ENCODE measurements at places on chromosomes 11 and 22.

GRCh38 chr11:59894616-59895015, 16.0 kb downstream of the OOSP3 start:
- DNase-seq: no peak

- peak; percentile 41 for DNase-seq
These were observed at the start of gene ARCN1 for GRCh38 chr11:118572061-118572980. ARCN1 (plus strand) TSS chr11:118572409; CDS start chr11:118572548, 139 bp downstream.

- no peak for DNase-seq
These were observed 335.3 kb downstream of the FAM181B start for GRCh38 chr11:82398300-82398815.

GRCh38 chr11:134921938-134922337, 509.9 kb upstream of the B3GAT1 start:
- DNase-seq: no peak

DNA sequence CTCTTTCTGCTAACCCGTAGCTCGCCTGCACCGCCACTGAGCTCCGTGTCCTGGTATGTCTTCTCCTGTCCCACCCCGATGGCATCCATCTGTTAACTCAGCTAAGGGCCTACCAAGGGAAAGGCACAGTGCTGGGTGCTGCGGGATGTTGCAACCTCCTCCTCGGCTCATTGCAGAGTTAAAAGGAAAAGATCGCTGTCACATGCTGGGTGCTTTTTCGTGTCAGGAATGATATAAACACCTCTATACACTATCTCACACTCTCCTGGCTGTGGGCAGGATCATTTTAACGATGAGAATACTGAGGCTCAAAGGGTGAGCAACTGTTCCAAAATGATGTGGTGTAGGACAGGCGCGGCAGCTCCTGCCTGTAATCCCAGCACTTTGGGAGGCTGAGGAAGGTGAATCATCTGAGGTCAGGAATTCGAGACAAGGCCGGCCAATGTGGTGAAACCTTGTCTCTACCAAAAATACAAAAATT, 10.1 kb downstream of the TXN2 start:
- no peak for DNase-seq

GRCh38 chr11:34278693-34279297, 79.0 kb downstream of the ABTB2 start:
- DNase-seq: no peak

GRCh38 chr22:35528927-35529326, 11.7 kb upstream of the RASD2 start:
- no peak for DNase-seq

DNA sequence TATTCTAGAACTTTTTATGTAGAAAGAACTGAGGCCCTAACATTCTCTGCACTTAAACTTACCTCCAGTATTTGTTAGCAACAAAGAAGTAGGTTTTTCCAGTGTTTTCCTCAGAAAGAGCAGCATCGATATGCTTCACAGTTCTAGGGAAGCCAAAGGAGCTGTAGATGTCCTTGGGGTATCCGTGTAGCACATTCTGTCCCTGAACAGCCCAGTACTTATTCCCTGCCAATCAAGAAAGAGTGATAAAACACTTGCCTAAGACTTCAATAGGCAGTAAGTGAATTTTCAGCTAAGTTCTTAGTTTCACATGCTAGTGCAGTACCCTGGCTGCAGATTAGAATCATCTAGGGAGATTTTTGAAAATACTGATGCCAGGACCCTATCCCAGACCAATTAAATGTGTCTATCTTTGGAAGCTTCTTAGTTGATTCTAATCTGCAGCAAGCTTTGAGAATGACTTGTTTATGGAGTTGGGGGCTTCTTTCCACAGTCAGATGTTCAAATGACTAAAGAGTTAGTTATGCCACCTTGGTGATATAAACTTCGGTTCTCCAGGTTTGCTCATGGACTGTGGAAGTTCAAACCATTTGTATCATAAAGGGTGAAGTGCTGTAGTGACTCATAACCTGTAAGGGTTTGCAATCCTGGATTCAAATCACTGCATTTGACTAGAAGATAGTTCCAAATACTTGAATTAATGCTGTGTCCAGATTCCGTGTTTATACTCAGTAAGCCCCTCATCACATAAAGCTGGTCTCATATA, 6.5 kb downstream of the MMP1 start:
- no peak for DNase-seq

DNA sequence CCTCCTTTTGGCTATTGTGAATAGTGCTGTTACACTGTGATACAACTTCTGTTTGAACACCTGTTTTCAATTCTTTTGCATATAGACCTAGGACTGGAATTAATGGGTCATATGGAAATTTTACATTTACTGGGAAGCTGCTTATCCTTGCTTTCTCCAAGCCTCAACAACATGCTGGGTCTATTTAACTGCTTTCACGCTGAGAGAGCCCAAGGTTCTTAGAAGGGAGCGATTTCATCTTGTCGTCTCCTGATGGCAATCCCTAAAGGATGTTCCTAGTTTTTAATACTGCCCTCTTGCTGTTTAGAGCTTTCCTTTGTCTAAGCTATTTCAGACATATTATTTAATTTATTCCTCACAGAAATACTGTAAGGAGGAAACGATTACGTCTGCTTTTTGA, 15.5 kb downstream of the IRAG1 start:
- DNase-seq: no peak

GRCh38 chr22:42151924-42152635, 21.5 kb upstream of the CYP2D6 start:
- no peak for DNase-seq

- DNase-seq: no peak
These were observed 32.0 kb downstream of the SLC1A2 start for GRCh38 chr11:35387111-35387982.

DNA sequence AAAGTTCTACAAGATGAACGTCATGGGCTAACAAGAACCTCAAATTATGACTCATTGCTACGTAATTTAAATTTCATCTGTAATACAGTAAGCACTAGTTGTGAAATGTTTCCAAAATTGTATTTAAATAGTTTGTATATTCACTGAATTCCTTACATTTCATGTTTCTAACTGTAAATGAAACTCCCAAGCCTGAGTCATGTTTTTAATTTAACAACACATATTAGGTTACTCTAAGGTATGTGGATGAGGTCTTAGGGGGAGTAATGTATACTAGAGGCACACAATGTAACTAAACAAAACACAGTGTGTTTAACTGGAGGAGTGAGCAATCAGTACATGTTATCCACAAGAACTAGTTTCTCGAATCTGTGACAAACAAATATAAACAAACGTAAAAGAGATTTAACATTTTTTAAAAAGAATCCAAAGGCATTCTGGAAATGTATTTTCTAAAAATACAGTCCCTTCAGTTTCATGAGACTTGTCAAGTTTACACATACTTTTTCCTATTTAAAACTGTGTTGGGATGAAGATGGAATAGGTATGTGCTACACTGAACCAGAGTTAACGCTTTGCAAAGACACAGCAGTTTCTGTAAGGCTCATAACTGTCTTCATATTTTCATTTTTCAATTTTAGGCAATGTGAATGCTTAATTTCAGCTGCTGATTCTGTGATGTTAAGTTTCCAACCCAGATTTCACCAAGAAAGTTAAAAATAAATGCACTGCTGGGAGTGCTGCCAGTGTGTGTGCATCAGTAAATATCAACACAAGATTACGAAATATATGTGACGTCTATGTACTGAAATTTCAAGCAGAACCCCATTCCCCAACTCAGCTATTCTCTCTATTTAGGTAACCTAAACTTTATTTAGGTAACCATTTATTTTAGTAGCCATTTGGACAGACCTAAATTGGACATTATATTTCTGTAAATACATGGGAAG, 52.6 kb downstream of the PITPNB start:
- DNase-seq: no peak

- DNase-seq: no peak
These were observed 121.5 kb downstream of the FAM76B start for GRCh38 chr11:95668131-95668530.

- no peak for DNase-seq
These were observed 92.2 kb upstream of the TOP3B start for GRCh38 chr22:22074634-22075381.

DNA sequence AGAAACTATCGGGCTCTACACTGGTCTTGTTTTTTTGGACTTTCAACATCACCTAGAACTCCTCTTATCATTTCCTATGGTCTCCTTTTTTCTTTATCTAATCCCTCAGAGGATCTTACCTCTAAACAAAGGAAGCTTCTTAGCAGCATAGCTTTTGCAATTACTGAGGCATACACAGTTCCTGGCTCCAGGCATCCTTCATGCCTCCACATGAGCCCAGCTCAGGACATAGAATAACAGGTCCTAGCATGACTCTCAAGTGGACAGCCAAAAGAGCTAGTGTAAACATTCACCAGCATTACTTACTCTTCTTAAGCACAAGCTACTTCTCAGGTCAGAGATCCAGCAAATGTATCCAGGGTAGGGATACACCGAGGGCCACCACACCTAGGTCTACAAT, 17.1 kb downstream of the CFAP300 start:
- DNase-seq: no peak

DNA sequence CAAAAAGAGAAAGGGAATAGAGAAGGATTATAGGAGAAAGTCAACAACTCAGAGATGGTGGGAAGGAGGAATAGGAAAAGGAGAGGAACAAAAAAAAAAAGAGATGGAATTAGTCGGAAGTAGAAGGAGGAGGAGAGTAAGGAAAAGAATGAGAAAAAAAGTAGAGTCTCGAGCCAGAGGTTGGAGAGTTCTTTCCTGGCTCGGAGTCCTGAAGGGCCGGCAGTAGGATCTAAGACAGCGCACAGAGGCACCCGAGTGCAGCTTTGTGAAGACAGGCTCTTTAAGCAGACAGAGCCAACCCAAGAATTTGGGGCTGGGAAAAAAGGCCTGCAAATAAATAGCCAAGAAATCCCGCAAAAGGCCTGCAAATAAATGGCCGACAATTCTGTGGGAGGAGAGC, 170.4 kb upstream of the CCDC90B start:
- no peak for DNase-seq

DNA sequence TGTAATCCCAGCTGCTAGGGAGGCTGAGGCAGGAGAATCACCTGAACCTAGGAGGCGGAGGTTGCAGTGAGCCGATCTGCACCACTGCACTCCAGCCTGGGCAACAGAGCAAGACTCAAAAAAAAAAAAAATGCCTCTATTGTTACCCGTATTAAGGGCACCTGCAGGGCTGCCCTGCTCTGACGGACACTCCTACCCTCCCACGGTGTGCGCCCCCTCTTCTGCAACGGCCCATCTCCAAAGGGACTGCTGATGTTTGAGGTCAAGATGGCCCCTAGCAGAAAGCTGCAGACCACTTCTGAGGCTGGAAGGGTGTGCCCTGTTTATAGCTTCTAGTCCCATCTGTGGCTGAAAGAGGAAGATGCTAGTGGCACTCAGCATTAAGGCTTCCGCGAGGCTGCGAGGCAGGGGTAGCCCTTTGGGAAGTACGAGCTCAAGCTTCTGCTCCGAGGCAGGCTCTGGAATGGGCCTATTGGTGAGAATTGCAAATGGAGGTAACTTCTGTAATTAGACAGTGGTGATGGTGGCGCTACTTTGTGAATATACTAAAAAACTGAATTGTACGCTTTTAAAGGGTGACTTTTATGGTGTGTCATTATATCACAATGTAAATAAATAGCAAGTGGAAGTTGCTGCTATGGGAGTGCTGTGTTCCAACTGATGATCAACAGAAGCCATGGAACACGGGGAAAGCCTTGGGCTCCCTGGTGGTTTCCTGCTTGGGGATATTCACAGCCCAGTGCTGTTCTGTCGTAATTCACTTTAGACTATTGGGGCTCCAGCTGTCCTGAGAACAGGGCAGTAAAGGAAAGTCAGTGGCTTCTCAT, 24.3 kb downstream of the ARFGAP2 start:
- DNase-seq: no peak

DNA sequence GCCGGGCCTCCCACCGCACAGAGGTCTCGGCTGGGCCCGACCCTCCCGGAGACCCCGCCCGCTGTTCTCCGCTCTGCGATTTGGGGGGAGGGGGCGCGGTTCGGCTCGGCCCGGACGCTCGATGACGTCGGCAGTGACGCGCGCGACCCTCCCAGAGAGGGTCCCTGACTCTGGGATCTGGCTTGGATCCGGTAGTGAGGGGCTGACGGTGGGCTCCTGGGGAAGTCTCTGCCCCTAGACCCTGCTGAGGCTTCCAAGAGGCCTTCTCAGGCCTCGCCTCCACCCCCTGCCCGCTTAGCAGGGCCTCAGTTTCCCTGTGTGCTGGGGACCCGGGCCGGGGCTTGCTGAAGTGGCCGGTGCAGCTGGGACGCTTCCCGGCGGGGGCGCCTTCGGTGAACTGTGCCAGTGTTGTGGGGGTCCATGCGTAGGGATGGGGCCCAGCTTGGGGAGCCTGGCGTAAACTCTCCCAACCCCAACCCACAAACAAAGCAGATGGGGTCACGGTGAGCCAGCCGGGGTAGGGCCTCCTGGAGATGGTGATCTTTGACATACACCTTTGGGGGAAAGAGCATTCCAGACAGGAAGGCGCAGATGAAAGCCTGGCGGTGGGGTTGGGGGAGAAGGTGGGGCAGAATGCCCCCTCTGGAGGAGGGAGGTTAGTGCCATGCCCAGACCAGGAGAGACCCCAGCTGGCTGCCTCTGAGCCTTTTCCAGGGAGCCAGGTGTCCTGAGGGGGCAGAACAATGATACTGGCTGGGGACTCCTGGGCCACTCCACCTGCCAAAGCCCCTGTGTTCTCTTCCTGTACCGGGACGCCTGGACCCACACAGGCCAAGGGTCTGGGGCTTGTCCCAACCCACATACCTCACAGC, 1.0 kb downstream of the B4GALNT4 start:
- no peak for DNase-seq

DNA sequence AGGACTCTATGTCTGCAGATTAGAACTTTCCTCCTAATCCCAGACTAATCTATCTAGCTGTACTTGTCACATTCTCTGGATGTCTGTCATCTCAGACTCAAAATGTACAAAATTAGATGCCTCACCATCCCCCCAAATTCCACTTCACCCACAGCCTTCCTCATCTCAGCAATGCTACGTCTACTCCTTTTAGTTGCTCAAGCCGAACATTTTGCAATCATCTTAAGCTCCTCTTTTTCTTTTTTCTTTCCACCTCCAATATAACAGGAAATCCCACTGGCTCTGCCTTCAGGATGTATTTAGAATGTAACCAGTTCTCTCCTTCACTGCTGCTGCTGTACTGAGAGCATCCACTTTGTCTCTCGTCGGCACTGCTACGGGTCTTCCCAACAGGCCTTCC, 1091.8 kb downstream of the TBC1D22A start:
- no peak for DNase-seq

GRCh38 chr11:76837696-76838677, 22.7 kb upstream of the ACER3 start:
- no peak for DNase-seq

- DNase-seq: no peak
These were observed 106.0 kb upstream of the TIMP3 start for GRCh38 chr22:32695451-32695891.

GRCh38 chr11:122365610-122366360, 249.8 kb upstream of the BLID start:
- no peak for DNase-seq

DNA sequence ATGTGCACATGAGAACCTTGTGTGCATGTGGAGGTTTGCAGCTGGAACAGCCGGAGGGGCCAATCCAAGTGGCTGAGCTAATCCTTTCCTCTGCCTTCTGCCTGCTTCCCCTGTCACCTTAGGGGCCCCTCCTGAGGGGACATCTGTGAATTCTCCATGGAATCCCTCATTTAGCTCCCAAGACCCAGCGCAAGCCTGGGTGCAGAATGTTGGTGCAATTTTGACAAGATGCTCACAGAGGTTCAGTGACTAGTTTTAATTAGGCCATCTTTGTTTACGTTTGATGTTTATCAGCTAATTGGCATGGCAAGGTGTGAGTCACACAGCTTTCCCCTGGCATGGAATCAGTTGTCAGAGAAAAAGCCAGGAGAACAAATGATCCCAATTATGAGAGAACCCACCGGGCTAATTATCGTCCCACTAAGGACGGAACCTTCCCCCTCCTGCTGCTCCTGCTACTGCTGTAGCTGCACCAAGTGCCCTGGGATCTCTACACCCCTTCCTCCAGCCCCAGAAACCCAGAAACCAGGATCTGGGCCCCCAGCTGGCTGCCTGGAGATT, 63.6 kb upstream of the PAX6 start:
- no peak for DNase-seq
